ENCODE measurements at places on chromosomes 6 and 20. TPM values are rescaled to one million over a fixed set of nuclear protein-coding genes. Genes with fewer than 3 reads are reported as not detected.
A peak's percentile ranks its signal among the peaks of the same experiment; 100 is the strongest.

DNA sequence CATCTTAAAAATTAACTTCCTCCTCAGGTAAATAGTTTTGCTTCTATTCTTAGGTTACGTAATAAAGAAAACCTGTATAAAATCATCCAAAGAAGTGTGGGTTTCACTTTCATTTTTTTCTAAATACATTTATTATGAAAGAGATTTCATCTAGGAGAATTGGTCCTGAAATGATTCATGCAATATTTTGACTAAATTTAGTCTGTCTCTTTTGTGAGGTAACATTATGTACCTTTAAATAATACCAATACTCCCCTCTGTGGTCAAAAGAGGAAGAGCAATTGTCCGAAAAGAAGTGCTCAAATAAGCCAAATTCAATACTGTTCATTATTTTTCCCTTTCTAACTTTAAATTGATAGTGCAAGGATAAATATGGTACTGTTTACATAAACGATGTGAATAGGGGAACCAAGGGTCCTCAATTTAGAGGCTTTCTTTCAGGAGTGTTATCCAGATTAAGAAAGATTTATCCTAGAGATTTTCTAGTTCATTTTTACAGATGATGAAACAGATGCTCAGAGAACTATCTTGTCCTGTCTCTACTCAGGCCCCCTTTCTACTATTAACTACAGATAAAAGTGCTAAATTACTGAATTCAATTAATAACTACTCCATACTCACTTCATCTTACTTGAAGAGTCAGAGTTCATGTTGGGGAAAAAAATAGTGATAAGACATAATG is 26.2 kb downstream of the CYP39A1 start:
- no peaks in the 10 kb centered on the region for H3K4me1 ChIP-seq

DNA sequence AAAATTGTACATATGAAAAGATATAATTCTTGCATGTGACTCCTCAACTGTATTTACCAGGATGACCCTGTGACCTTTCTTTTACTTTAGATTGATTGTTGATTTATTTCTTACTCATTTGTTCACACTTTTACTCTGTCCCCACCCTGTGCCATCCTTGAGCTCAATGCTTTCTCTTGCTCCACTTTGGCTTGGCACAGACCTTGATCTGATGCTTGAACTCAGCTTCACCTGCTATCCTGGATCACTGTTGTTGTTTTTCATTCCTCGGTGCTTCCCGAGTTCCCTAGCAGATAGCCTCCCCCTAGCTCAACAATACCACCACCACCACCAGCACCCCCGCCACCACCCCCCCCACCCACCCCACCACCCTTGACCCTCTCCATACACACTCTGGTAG is 102.1 kb downstream of the EYA4 start:
- DNase-seq, result no peak
- no peak overlapping the region for H3K4me3 ChIP-seq
- H3K36me3 ChIP-seq, result no peaks in the 10 kb centered on the region
- no peaks in the 10 kb centered on the region for H3K27me3 ChIP-seq
- no peak overlapping the region for H3K27ac ChIP-seq

GRCh38 chr6:227812-228338 is 64.4 kb upstream of the DUSP22 start:
- DNase-seq, result no peak
- no peaks in the 10 kb centered on the region for H3K36me3 ChIP-seq
- no peak overlapping the region for H3K27ac ChIP-seq

- no peaks in the 10 kb centered on the region for H3K4me1 ChIP-seq
- H3K4me3 ChIP-seq, result peak overlapping the region; percentile 38
- peak; percentile 48 for DNase-seq
- no peaks in the 10 kb centered on the region for H3K27me3 ChIP-seq
- H3K27ac ChIP-seq, result no peak overlapping the region
- H3K36me3 ChIP-seq, result no peaks in the 10 kb centered on the region
These were observed 54.9 kb downstream of the ZBTB9 start for GRCh38 chr6:33508935-33509926.

DNA sequence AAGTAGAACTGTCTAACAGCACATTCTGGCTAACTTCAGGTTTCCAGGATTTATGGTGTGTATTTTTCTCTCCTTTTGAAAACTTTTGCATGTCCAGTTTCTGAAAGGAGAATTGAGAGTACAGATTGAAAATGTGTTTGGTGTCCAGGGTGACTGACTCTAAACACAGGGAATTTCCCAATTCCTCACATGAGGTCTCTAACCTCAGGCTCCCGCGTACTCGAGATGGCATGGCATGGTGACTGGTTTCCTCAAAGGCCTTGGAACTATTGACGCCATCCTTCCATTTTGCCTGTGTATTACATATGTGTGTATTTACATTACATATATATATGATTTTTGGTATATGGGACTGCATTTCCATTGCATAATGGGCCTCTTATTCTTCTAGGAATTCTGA is 52.5 kb downstream of the PRND start:
- peaks cover 6% of the 10 kb centered on the region for H3K36me3 ChIP-seq
- H3K4me1 ChIP-seq, result no peaks in the 10 kb centered on the region
- no peak for DNase-seq
- H3K27me3 ChIP-seq, result no peaks in the 10 kb centered on the region
- H3K4me3 ChIP-seq, result no peak overlapping the region
- H3K27ac ChIP-seq, result no peak overlapping the region

- no peaks in the 10 kb centered on the region for H3K27me3 ChIP-seq
- no peak overlapping the region for H3K27ac ChIP-seq
- no peak for DNase-seq
These were observed 164.8 kb downstream of the BACH2 start for GRCh38 chr6:90131614-90132423.

DNA sequence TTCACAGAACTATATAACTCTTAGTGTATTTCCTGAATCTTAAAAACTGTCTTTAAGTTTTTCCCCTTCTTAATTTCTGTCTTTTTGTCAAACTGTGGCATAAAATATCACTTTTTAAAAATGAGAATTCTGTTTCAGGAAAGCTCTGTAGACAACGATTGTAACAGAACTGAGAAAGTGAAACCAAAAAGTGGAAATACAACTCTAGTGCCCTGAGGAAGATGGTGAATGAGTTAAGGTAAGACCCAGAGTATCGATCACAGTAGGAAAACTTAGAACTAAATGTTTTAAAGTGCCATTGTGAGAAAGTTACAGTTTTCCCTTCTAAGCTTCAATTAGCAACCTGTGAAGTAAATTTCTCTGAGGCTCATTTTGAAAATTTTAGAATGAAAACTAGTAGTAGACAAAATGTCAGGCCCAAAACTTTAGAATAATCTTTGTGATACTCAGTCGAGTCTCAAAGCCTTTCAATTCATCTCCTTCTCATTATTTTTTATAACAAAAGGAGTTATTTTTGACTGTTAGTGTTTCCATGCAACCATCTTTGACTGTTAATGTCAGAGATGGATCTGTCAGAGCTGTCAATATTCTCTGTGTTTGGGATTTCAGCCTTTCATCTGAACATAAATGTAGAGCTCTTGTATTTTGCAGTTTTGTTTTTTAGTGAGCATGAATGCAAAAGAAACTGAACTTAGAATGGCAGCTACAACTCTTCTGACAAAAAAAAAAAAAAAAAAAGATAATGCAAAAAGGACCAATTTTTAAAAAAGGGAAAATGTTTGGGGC is 19.0 kb upstream of the TRDN start:
- no peak for DNase-seq
- no peaks in the 10 kb centered on the region for H3K4me1 ChIP-seq
- no peak overlapping the region for H3K27ac ChIP-seq
- no peaks in the 10 kb centered on the region for H3K36me3 ChIP-seq

Gene BPIFB2
- total RNA-seq, result not detected

Gene TNFRSF6B
- 0.86 TPM for total RNA-seq
